ENCODE measurements at places on chromosomes 7 and 10.

GRCh38 chr7:28813243-28813962 lies 144.7 kb downstream of the TRIL start:
- DNase-seq: no peak

DNA sequence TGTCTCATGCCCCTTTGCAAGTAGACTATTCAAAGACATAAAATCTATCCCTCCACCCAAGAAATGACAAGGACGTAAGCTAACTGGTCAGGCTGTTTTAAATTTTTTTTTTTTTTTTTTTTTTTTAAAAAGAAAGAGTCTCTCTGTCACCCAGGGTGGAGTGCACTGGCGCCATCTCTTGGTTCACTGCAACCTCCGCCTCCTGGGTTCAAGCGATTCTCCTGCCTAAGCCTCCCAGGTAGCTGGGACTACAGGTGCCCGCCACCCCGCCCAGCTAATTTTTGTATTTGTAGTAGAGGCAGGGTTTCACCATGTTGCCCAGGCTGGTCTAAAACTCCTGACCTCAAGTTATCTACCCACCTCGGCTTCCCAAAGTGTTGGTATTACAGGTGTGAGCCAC lies 11.2 kb downstream of the TRA2A start:
- no peak for DNase-seq

GRCh38 chr10:100146875-100147650 lies 38.8 kb downstream of the ERLIN1 start:
- DNase-seq: no peak

DNA sequence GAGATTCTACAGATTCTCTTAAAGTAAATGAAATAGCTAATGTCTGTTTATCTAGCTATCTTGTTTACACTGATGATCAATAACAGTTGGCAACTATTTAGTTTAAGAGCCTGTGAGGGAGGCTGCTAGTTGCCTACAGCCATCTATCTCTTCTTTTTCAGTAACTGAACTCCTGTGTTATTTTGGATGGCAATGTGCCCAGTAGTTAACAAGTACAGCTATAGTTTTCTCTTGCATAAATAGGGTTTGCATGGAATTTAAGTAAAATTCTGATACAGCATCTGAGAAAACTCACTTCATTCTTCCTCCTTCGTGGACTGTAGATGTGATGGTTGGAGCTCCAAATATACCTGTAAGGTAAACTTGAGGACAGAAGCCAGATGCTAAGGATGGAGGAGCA lies 219.5 kb upstream of the POT1 start:
- DNase-seq: no peak

- no peak for DNase-seq
Observed at GRCh38 chr10:45660876-45661411, 11.6 kb downstream of the ZFAND4 start.

DNA sequence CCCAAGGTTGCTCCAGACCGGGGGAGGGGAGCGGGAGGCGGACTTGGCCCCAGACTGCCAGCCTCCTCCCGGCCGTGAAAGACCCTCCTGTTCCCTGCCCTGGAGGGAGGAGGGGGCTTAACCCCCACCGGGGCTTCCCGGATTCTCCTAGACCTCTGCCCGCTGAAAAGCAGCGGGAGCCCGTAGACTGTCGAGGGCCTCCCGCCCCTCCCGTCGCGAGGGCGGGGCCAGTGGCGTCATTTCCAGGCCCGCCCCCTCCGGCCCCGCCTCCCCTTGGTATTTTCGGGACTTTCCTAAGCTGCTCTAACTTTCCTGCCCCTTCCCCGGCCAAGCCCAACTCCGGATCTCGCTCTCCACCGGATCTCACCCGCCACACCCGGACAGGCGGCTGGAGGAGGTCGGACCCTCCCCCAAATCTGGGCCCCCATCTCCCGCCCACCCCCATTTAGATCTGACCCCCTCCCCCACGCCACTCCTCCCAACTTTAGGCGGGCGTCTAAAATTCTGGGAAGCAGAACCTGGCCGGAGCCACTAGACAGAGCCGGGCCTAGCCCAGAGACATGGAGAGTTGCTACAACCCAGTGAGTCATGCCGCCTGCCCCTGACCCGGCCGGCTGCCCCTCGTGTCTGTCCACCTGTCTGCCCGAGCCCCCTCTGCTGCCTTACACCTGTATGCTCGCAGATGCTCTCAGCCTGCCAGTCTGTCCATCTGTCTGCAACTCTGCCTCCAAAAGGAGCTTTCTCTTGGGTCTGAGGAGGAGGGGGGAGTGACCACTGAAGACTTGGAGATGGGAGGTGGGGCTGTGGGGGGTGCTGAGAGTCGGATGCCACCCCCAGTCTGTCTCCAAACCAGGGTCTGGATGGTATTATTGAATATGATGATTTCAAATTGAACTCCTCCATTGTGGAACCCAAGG lies at the start of gene NFKB2:
Gene NFKB2, plus strand, starts transcription at position 306 of the 917 bp plus-strand sequence. Its CDS starts 255 bp downstream, at position 561.
- peak; percentile 87 for DNase-seq

DNA sequence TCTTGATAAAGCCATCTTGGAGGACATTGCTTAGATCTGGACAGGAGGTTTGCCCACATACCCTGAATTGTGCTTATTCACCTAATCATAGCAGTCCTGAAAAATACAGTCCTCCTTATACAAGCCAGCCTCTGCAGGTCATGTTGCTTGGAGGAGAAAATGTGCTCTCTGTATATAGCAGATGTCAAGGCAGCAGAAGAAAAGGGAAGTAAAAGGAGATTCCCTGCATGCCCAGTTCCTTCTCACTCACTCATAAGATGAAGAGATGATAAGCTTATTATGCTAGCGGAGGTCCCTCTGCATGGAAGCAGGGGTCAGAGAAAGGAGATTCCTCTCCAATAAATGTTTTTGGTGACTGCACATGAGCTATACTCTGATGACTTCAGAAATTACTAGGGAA lies 458.8 kb upstream of the ZMIZ1 start:
- DNase-seq: no peak

DNA sequence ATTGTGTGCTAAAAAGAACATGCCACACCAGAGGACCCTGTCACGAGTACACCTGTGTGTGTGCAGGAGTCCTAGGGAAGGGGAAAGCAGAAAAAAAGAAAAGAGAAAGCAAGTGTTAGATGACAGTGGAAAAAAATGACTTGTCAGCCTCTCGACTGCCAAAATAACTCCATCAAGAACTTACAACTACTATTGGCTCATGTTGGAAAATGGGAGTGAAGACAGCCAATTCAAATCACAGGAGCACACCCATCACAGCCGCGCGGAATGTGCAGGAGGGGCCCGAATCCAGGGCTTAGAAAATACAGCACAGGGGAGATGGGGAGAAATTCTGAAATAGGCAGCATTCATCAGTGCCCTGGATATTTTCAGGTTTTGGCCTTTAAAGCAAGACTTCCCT lies 38.1 kb upstream of the FOXI2 start:
- DNase-seq: no peak

DNA sequence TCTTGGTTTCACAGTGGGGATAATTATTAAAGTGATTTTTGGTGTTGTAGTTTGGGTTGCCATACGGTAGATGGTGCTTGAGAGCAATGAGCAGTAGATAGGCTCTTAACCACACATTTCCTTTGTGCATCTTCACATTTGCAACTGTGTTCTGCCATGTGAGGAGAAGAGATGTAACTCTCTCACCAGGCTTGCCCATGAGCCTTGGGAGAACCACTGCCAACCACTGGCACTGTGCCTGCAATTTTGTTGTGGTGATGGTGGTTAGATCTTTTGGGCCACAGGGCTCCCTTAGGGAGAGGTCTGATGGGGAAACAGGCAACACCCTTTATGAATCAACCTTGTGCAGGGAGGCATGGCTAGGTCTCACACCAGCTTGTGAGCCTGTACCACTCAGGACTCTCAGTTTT lies 204.3 kb downstream of the CCDC7 start:
- DNase-seq: no peak

- no peak for DNase-seq
Observed at GRCh38 chr7:159130199-159130775, 14.4 kb downstream of the VIPR2 start.

DNA sequence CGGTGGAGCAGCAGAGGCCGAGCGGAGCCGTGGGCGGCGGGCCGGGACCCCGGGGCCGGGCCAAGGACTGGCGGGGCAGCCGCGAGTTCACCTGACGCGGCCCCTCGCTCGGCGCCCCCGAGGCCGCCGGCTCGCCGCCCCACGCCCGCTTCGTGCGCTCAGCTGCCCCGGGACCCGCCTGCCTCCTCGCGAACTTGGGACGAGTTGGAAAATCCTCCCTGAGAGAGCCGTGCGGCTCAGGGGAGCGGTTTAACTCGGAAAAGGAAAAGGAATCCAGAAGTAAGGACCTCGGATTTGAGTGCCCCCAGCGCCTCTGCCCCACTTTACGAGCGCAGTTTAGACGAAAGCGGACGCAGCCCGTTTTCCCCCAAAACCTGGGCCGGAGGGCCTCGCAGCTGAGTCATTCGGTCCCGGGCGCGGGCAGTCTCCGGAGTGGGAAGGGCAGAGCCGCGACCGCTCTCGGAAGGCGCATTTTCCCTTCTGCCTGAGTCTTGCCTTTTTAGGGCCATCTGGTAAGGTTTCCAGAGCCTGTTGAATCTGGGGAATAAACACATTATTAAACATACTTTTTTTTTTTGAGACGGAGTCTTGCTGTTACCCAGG lies 744 bp downstream of the CREM start:
- peak; percentile 40 for DNase-seq

GRCh38 chr7:34622182-34622581 lies 35.8 kb upstream of the NPSR1 start:
- no peak for DNase-seq

- DNase-seq: no peak
Observed at GRCh38 chr7:29953726-29954347, 35.8 kb downstream of the SCRN1 start.

DNA sequence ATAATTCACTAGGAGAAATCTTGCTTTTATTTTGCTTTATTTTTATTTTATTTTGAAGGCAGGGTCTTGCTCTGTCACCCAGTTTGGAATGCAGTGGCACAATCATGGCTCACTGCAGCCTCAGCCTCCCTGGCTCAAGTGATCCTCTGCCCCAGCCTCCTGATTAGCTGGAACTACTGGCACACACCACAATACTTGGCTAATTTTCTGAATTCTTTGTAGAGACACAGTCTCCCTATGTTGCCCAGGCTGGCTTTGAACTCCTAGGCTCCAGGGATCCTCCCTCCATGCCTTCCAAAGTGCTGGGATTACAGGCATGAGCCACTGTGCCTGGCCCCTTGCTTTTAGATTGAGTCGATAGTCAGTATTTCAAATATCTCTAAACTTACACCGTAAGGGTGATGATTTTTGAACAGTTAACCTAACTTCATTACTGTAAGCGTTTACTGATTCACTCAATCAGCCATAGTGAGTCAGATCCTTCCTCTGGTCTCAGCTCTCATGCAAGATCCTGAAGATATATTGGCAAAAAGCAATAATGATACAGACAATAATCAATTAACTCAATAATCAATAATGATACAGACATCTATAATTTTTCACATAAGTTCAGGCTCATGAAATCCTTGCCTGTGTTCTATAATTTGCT lies 239.5 kb downstream of the KIAA1217 start:
- no peak for DNase-seq

DNA sequence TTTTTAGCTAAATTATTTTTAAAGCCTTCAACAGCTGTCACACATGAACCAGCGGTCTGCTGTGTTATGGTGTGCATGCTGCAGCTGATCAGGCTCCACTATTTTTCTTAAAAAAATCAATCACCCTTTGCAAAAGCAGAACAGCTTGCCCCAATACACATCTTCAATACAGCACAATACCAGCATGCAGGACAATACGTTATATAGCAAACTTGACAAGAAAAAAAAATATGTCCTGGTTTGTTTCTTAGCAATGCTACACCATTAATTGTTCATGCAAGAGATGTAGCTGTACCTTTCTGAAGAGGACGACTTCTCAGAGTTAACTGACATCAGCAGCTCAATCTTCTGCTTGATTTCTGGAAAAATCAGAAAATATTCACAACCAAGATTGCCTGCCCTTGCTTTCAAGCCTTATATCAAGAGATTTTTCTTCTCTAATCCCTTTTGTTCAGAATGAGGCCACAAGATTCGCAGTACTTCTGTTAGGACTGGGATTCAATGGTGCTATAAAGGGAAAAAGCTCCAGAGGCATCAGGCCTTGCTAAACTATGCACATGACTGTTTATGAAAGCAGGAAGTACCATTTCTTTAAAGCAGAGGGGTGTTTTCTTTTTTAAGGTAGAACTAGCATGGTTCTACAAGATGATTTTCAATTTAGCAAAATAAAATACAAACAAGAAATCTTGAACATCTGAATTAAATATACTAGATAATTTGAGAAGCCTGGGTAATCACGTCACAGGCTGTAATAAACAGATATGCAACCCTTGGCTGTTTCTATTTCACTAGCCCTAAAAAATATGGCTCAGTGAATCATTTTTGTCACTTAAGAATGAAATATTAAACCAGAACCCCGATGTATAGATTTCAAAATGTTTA lies 120.0 kb downstream of the SRPK2 start:
- no peak for DNase-seq

DNA sequence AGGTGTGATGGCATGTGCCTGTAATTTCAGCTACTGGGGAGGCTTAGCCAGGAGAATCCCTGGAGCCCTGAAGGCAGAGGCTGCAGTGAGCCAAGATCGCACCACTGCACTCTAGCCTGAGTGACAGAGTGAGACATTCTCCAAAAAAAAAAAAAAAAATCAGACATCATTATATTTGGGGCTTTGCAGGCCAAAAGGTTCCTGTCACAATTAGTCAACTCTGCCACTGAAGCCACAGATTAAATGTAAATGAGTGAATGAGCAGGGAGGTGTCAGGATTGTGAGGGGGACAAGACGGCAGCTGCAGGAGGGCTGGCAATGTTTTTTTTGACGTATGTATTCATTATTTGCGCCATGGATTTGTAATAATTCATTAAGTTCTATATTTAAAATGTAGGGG lies 3.3 kb downstream of the ZNF33B start:
- DNase-seq: no peak

DNA sequence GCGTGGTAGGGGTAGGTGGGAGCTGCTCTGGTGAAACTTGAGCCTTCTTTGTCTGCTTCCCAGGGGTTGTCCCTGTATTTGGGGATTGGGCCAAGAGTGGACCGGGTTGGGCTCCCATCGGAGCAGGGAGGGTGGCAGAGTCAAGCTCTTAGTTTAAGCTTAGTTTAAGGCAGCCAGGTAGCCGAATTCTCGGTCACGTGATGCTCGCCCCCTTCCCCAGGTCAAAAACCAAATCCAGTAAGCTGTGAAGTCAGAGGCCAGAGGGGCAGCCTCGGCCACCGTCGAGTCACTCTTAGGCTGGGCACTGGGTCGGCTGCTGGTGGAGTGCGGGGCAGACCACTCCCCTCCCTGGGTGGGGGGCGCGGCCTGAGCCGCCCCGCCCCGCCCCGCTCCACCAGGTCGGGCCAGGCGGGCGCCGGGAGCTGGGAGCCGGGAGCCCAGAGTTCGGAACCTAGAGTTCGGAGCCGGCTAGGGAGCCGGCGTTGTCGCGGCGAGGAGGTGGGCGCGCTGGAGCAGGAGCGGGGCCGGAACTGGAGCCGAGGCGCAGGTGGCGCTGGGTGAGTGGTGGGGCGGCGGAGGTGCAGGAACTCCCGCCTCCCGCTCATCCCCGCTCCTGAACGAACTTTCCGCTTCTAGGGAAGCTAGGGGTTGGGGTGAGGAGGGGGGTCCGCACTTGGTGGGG lies 2.8 kb upstream of the LZTS2 start:
- no peak for DNase-seq

GRCh38 chr10:69402386-69402785 lies 14.3 kb downstream of the TACR2 start:
- no peak for DNase-seq
